Spleen (tissue), 13 donors: ENCODE measurements at places on chromosomes 12 and 14.

- DNase-seq, result no peak
Observed at GRCh38 chr14:87628129-87628528, 364.9 kb downstream of the GALC start.

DNA sequence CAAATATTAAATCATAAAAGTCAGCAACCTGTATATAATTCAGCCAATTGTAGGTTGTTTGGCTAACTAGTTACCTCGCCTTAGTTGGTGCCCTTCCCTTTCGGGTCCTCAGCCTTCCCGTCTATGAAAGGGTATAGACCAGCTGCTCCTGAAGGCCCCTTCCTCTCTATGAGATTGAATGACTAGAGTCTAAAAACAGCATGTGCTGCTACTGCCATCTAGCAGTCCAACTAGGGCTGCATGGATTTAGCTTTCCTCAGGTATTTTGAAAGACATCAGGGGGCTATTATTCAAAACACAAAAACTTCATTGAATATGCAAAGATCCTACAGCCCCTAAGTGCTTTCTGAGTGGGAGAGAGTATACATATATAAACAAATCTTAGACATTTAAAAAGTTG, 37.0 kb upstream of the TMEM263 start:
- no peak for DNase-seq

DNA sequence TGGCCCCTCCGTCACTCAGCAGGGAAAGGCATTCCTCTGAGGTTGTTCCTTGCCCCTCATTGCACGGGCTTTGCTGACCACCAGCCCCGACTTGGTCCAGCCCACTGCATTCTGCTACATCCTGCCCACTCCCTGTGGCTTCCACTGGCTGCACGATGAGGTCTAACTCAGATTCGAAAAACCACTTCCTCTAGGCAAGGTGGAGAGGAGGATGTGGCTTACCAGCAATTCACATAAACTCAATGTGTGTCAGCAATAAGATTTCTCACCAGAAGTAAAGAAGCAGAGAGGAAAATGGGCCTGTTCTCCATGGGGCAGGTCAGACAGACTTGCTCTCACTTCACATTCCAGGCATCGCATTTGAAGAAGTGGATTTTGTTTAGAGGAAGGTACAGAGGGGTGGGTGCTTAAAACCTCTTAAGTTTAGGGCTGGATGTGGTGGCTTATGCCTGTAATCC, 14.7 kb downstream of the GPR68 start:
- peak; percentile 85 for DNase-seq

- no peak for DNase-seq
Observed at GRCh38 chr12:126369487-126370463, 1304.5 kb downstream of the AACS start.

DNA sequence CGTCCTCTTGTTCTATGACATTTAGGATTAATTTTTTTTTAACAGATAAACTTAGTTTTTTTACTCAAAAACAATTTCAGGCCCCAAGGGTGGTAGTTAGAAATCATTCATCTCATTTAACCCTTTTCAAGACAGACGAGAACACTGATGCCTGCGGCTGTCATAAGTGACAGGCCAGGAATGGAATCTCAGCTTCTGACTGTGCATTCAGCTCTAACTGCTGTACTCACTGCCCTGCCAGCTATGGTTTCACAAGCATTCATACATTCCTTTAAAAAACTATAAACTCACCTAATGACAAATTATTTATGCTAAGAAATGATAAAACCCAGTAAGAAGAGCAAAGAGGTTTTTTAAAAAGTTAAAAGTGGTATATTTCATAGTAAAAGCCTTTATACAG, 8.8 kb downstream of the DENND5B start:
- no peak for DNase-seq

DNA sequence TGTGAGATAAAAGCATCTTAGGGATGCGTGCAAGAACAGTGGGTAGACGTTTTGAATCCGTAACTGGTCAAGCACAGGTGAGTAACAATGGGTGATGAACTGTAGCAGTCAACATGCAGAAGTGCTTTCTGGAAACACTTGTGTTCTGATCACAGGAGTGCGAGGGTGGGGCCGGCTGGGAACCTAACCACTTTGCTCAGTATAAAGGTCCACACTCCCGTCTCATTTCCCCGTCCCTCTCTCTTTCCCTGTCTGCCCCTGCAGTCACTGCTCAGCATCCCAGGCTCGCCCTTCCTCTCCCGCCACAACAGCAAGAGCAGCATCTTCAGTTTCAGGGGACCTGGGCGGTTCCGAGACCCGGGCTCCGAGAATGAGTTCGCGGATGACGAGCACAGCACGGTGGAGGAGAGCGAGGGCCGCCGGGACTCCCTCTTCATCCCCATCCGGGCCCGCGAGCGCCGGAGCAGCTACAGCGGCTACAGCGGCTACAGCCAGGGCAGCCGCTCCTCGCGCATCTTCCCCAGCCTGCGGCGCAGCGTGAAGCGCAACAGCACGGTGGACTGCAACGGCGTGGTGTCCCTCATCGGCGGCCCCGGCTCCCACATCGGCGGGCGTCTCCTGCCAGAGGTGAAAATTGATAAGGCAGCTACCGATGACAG, 127.1 kb downstream of the FIGNL2 start:
- peak; percentile 81 for DNase-seq

GRCh38 chr14:94316692-94317091, 6.4 kb downstream of the SERPINA6 start:
- DNase-seq, result no peak

DNA sequence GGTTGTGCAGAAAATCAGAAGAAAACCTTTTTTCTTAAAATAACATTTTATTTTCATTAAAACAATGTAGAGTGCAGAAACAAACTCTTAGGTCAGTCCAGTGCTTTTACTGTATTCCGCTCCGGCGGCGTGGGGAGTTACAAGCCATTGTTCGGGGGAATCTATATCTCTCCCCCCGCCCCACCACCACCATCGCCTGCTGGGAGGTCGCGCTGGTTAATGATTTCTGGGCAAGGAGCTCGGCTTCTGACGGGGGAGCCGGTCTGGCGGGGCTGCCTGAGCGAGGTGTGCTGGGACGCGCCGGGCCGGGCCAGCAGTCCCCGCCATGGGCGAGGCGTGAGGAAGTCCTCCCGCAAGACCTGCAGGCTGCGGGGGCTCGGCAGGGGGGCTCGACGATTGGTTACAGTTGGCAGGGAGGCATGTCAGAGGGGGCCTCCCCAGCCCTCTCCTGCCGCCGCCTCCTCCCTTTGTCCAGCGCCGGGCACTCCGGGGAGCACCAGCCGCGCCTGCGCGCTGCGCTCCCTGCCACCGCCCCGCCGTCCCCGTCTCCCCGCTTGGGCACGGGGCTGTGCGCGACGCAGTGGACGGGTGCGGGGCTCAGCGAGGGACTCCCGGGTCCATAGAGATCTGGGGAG, 1.0 kb upstream of the DUSP6 start:
- no peak for DNase-seq

GRCh38 chr12:93785249-93786010, 108.3 kb downstream of the CRADD start:
- no peak for DNase-seq

DNA sequence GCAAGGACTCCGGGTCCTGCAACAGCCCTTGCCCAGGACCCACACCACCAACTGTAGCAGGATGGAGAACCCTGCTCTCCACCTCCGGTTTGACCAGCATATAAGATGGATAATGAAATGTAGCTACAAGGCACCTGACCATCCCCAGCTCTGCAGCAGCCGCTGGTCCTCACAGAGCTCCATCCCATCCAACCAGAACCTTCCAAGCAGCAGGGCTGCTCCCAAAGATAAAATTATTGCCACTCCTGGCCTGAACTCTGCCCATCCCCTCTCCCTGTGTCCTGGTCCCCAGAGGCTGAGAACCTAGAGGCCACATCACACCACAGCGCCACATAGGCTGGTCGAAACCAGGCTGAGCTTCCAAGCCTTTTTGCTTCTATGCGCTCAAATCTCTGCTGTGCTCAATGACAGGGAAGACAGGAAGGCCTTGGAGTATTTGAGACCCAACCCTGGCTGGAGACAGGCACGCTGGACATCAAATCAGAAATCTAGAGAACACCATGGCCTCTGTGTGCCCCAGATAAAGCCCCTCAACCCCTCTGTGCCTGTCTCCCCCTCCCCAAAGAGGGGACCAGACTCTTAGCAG, 4.2 kb downstream of the CDK2AP1 start:
- no peak for DNase-seq

DNA sequence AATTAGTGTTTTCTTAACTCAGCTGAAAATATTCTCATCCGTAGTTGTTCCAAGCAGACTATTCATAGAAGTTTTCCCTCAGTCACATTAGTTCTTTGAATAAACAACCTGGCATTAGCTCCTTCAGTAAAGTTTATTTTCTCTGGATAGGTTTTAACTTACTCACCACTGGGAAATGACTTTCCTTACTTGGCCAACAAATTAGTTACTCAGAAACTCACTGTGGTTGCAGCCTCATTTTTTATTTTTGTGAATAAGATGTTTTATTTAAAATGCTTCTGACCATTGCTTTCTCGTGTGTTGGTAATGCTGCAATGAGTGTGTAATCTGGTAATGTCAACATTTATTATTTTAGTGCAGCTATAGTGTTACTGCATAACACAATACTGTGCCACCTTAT, 74.9 kb downstream of the NOVA1 start:
- DNase-seq, result no peak
